ENCODE measurements at places on chromosomes 5 and 9.

GRCh38 chr5:167064198-167064776 lies 1227.2 kb upstream of the WWC1 start:
- DNase-seq = no peak

DNA sequence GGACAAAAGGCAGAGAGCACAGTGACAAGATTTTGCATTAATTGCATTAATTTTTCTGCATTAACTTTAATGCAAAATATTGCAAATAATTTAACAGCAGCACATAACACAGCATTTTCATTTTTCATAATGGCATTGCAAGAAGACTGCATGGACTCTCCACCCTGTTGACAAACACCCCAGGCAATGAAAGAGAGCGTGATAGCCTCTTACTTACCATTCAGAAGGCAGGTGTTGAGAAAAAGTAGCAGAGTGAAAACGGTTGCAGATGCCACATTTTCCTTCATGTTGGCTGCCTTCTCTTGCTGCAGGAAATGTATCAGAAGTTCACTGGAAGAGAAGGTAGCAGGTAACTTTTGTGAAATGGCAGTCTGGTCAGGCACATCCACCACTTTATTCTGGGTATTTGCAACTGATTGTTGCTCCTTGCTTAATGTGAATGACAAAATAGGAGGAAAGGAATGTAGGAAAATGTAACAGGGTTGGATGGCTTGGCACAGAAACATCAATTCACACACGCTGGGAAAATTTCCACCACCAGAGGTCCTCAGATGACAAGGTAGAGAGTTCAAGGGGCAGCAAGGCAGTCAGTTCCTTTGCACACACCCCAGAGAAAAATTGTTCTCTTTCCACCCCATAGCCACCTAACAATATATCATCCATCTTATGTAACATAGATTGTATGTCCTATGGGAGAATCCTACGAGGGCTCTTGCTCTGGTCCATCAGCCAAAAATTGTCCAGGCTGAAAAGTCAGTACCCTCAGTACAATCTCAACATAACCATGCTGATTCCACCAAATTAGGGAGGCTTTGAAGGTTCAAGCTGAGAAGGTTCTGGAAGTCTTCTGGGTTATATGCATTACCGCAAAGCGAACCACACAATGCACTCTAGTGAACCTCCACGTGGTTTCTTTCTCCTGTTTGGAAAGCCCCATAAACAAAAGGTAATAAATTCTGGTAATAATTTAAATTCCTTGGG lies 41.9 kb upstream of the AGXT2 start:
- DNase-seq = peak; percentile 4

GRCh38 chr9:71858812-71859211 lies 52.2 kb downstream of the ABHD17B start:
- DNase-seq = no peak

- DNase-seq = no peak
These were observed 81.8 kb upstream of the HRH2 start for GRCh38 chr5:175576096-175576495.

- DNase-seq = no peak
These were observed 79.0 kb upstream of the IFNK start for GRCh38 chr9:27445057-27445595.

- no peak for DNase-seq
These were observed 1.2 kb upstream of the F12 start for GRCh38 chr5:177410575-177410974.

DNA sequence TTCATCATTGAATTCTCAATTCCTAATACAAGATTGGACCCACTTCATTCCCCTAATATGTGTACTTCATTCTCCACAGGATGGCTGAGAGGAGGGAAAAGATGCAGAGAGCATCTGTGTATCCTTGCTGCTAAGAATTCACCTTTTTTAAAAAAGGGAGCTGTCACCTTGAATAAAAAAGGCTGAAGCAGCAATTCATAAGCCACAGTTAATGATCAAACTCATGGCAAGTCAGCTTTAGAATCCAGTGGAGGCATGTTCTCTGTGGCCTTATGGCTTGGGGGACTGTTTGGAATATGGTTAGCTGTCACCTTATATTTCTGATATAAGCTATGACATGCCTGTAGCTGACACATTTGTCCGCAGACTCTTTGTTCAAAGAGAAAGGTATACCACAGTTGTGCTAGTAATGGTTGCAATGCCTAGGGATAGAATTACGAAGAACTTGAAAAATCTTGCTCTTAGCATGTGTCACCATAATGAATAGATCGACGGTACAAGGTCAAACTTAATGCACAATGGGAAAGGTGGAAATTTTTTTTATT lies 256.8 kb upstream of the TNC start:
- no peak for DNase-seq

DNA sequence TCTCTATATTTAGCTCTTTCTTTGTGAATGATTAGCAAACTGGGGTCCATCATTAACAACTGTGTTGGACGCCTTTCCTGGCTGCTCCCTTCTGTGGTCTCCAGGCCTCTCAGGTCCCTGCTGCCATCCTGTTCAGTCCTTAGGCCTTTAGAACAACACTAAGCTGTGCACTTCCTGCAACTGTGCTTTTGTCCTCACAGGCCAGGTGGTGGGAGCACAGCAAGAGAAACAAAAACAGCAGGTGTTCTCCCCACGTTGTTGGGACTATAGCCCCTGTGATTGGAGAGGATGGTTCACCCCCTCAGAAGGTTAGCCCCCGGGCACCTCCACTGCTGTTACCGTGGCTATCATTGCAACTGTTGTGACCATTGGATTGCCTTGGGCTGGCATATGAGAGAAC lies 41.7 kb upstream of the CLINT1 start:
- DNase-seq = no peak

DNA sequence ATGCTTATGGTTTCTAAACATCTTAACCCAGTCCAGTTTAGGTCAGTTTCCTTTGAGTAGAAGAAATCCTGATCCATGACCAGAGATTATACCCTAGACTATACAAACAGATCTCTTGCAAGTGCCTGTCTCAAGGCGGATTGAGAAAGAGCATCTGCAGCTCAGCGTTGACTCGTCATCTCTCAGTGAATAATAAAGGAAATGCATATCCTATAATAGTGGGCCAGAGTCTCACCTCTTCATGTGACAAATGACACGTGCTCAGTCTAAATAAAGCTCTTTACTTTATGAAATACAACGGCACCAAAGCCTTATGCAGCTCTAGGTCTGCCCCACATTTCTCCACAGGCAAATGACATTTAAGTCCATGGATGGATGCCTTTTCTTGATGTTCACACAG lies 179.4 kb upstream of the NR3C1 start:
- peak; percentile 58 for DNase-seq

DNA sequence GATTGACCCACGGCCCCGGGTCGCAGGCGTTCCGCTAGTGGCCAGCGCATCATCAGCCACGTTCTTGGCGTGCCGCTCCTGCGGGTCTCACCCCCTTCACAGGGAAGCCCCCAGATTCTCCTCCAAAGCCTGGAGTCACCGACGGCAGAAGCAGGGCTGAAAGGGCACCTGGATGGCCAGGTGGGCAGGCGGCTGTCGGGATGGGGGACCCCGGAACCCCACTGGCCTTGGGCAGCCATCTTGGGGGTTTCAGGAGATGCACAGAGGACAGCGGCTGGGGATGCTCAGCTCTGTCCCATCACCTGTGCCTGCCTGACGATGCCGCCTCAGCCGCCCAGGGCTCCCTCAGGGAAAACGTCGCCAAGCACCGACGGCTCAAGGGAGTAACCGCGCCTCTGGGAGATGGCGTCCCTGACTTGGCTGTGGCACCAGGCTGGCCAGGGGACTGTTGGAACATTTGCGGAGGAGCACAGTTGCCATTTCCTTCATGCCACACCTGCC lies 14.1 kb upstream of the SLC9A3 start:
- DNase-seq = no peak

- no peak for DNase-seq
These were observed 48.3 kb upstream of the IRX4 start for GRCh38 chr5:1930880-1931603.

DNA sequence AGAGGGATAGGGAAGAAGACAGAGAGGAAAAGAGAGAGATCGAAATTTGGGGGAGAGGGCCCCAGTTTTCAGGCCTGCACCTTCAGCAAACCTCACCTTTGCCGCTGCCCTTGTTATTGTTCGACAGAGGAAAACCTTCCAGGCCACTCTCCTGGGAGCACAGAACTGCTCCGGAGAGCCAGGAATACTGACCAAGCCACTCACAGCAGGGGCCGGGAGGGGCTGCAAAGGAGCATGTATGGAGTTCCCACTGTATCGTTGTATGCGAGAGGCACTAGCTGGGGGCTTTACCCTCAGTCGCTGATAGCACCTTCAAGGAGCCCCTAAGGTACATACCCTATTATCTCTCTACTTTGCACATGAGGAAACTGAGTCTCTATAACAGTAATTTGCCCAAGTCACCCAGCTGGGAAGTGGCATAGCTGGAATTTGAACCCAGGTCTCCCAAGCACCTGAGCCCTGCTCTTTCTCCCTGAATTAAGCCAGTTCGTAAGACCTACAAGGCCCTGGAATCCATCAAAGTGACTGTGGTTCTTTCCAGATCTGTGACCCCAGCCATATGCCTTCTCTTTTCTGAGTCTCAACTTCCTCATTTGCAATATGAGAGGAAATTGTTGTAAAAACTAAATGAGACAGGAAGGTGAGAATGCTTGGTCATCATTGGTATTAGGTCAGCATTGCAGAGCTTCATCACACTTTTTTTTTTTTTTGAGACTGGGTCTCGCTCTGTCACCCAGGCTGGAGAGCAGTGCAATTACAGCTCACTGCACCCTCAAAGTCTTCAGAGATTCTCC lies 21.0 kb upstream of the FOXE1 start:
- DNase-seq = no peak

GRCh38 chr9:801399-802071 lies 40.0 kb upstream of the DMRT1 start:
- no peak for DNase-seq

DNA sequence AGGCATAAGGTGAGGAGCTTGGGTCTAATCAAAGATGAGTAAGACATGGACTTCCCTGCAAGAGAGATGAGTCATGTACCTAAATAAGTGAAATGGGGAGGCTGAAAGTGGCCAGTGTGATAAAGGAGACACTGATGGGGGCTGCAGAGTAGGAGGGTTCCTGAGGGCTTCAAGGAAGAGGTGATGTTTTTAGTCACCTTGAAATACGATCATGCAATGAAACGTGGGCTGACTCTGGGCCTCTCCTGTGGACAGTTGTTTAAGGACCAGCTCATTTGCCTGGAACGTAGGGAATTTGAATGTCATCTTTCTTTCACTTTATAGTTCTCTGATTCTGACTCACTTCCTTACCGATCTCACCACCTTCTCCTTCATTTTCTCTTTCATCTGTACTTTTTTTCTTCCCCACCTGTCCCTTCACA lies 49.6 kb upstream of the CPLX2 start:
- DNase-seq = no peak

DNA sequence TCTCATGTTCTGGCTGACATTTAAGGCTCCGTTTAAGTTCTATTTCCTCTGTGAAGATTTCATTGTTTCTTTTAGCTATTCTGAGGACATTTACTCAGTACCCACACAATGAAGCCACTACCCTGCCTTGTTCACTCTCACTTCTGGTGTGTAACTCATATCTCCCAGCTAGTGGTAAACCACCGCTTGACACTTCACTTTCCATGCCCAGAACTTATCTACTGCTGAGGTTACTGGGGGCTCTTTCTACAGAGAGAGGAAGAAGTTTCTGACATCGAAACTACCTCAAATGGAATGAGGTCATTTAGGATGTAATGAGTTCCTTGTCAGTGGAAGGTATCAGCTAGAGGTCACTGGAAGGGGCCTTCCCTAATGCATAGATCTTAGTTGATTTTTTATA lies 501.5 kb downstream of the DMAC1 start:
- no peak for DNase-seq

DNA sequence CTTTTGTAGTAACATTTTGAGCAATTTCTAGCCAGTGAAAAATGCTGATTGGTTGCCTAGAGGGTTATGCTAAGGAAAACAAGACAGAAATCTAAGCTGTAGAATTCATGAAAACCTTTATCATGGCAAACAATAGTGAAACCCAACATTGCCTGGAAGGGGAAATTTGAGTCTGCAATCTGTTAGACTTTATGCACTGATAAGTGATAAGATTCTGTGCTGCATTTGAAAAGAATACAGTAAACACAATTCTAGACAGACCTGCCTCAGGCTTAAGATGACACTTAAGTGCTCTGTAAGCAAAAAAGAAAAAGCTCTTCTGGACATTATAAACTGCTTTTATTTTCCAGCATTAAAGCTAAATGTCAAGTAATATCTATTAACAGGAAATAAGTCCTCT lies 519.3 kb downstream of the ISL1 start:
- DNase-seq = no peak

- DNase-seq = no peak
These were observed 1.2 kb downstream of the CKMT2 start for GRCh38 chr5:81234299-81234698.

DNA sequence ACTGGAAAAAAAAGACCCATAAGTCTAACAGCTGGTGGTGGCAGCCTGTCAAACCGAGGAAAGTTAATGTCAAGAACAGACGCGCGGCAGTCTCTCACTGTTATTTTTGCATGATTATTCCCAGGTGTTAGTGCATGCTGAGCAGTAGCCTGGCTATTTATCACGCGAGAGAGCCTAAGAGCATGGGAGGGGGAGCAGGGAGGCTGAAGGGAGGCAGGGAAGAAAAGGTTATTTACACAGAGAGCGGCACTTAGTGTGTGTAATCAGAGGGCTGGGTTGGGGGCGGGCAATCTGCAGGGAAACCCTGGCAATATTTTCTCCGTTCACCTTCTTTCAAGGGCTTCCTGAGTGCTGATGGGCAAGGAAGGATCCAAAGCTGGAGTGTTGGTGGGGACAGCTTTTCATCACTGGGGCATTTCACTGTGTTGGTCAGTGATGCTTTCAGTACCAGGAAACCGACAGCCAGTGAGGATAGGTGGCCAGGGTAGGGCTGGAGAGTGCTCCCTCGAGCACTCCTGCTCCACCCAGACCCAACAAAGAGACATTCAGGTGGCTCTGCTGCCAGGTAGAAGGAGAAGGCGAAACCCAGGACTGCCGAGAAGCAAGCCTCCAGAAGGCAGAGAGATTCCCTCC lies 39.6 kb downstream of the ZNF608 start:
- no peak for DNase-seq

GRCh38 chr5:82445726-82446335 lies 167.7 kb upstream of the RPS23 start:
- DNase-seq = no peak

All from SW 1271 (cell line).